ENCODE measurements at places on chromosomes 16 and 17. TPM values are rescaled to one million over a fixed set of nuclear protein-coding genes. Genes with fewer than 3 reads are reported as not detected.

PDE6G gene
- not detected for total RNA-seq

CCDC144A gene
- total RNA-seq: 34.9 TPM

CNGB1 gene
- 0.49 TPM for total RNA-seq

UBTF gene
- total RNA-seq: 61.2 TPM

DNAI2 gene
- total RNA-seq: 0.25 TPM

CDRT15 gene
- not detected for total RNA-seq

TEFM gene
- 11.3 TPM for total RNA-seq

PLXDC1 gene
- total RNA-seq: 7.9 TPM

SLC16A11 gene
- not detected for total RNA-seq

ABCC3 gene
- 0.25 TPM for total RNA-seq

PRSS22 gene
- total RNA-seq: not detected

GP1BA gene
- not detected for total RNA-seq

ST3GAL2 gene
- total RNA-seq: 26.6 TPM

SULT1A4 gene
- 2.0 TPM for total RNA-seq

TMIGD1 gene
- not detected for total RNA-seq

RAB26 gene
- 4.4 TPM for total RNA-seq

EPOP gene
- total RNA-seq: 0.49 TPM

RPRML gene
- 4.2 TPM for total RNA-seq

KRT33A gene
- total RNA-seq: not detected

CHRNE gene
- 0.25 TPM for total RNA-seq

PPP1R1B gene
- total RNA-seq: 20.7 TPM

CCL4L2 gene
- 2.0 TPM for total RNA-seq

SEZ6L2 gene
- 58.5 TPM for total RNA-seq

GPR179 gene
- total RNA-seq: 0.74 TPM

C17orf67 gene
- total RNA-seq: 2.0 TPM

ADAD2 gene
- not detected for total RNA-seq

MYH1 gene
- total RNA-seq: not detected

PLLP gene
- total RNA-seq: 1.5 TPM

SKAP1 gene
- 0.49 TPM for total RNA-seq

OTOP2 gene
- not detected for total RNA-seq

PLK1 gene
- total RNA-seq: 2.7 TPM

TEKT5 gene
- total RNA-seq: not detected
